Amygdala (tissue), 56 donors: ENCODE measurements at places on chromosomes 13 and 19.

GRCh38 chr13:76813891-76814290 is 72.3 kb downstream of the KCTD12 start:
- no peak for DNase-seq

DNA sequence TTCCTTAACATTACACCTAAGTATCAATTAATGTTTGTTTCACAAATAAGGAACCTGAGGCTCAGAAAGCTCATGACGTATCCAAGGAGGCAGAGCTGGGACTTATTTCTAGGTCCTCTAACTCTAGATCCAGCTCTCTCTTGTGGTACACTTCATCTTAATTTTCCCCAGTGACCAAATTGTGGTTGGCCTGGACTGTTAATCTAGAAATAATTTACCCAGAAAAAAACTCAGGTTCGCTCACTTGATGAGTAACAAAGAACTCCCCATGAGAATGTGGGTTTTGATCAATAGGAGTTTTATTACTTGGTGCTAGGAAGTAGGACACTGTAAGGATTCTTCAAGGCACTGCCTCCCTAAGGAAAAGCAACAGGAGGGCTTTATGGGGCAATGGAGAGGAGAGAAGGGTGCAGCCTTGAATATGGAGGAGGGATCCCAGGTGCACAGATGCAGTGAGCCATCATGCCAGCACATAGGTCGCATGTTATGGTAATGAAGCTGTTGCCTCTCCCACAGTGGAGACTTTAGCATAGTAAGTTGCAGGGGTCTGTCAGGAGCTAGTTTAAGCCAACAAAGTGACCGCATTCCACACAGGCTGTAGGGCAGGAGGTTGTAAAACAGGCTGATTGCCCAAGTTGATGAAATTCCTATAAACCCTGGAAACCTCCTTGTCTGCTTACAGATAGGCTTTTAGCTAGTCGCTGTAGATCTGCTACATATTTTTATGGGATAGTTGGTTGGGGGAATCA is 14.7 kb downstream of the RAP2A start:
- no peak for DNase-seq

GRCh38 chr19:28435551-28436271 is 777.2 kb downstream of the UQCRFS1 start:
- DNase-seq, result no peak

DNA sequence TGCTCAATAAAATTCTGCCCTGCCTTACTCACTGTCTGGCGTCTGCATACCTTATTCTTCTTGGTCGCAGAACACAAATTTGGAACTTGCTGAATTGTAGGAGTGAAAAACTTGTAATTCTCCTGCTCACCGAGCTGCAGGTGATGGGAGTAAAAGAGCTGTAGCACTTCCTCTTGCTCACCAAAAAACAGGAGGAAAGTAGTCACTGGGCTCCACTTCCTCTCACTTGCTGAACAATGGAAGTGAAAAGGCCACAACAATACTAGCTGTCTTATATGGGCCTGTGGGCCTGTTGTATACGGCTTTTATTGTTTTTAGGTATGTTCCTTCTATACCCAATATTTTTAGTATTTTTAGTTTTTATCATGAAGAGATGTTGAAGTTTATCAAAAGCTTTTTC is 978.7 kb downstream of the SLITRK5 start:
- no peak for DNase-seq

DNA sequence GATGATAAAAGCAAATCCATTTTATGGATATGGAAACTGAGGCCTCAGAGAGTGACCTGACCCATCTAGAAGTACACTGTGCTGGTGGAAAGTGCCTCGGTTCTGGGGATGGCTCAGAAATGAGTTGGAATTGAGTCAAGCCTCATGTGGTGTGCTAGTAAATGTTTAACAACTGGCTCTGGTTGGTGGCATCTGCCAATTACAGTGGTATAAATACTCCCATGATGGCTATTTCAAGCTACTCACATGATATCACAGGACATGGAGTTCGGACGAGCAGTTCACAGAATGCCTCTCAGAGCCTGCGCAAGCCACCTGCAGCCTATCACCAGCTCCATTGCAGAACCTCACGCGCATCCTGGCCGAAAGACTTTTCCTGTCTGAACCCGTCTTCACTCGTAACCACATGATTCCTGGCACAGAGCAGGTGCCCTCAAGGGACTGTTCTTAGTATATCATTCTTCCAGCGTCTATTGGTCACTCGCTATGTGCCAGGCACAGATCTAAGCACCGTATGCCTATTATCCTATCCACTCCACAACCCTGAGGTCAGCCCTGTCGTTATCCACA is 9.1 kb downstream of the TMEM150B start:
- no peak for DNase-seq

- peak; percentile 21 for DNase-seq
Observed at GRCh38 chr19:7520131-7521051, 2.0 kb upstream of the MCOLN1 start.

- peak; percentile 6 for DNase-seq
Observed at GRCh38 chr19:18278521-18279265, 2.7 kb downstream of the JUND start.

DNA sequence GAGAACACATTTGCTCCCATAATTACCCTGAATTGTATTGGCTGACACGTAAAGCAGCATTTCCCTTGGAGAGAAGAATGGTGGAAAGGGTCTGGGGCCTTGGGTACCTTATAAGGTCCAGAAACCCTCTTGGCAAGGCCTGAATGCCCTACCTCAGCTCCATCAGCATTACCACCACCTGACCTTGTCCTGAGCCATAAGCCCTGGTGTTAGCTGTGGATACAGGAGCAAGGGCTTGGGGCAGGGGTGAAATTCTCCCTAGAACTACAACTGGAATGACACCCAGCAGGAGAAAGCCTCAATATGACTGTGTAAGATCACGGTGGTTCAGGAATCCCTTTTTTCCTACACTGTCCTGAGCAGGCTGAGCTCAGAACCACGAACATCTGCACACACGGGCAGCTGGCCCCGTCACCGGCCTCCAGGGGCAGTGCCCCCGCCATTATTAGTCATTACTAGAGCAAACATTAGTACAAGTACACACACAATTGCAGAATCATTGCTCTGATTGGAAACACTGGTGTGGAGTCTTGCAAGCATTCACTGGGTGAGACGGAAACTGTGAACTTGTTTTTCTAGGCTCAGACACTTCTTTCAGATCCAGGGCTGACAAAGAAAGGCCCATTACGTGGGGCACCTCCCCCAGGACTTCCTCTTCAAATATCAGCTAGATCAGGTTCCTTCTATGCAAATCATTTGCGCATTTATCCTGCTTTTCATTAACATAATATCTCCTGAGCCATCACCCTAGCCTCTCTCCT is 26.8 kb upstream of the MTIF3 start:
- no peak for DNase-seq

- DNase-seq, result no peak
Observed at GRCh38 chr13:31052478-31052877, 109.2 kb downstream of the HSPH1 start.

DNA sequence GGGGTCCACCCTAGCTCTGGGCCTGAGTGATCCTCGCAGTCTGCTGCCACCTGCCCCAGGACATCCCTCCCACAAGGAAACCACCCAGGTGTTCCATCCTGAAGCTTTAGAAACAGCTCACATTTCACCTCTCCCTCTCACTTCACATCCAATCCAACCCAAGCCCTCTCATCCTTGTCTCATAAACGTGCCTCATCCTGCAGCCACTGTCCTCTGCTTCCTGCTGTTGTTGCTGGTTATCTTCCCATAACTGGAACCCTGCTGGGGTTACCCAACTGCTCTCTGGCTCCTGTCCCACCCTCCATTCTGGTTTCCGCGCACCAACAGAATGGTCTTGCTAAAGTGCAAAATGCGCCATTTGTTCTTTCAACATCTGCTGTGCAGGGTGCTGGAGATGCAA is 59.7 kb upstream of the MTIF3 start:
- DNase-seq, result no peak

- no peak for DNase-seq
Observed at GRCh38 chr13:39603424-39603947, 493 bp upstream of the LHFPL6 start.

DNA sequence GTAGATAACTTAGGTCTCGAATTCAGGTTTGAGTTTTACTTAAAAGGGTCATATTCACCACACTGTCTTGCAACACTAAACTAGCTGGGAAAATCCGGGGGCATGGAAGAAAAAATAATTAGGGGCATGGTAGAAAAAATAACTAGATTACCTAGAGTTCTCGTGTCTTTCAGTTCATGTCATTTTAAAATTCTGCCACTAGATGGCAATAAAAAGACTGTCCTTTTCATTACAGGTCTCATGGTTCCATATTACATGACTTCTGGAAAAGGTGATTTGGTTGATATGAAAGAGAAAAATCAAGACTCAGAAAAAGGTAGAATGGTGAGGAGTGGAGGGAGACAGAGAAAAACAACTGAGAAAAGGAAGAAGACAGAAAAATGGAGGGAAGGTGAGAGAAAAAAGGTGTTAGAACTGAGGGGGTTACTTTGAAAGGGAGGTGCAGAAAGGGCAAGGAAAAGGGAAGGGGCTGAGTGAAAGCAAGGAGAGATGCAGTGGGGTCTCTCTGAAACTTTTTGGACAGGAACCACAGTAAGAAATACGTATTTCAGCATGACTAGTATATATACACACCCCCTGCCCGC is 299.0 kb downstream of the KLF12 start:
- DNase-seq, result no peak

- no peak for DNase-seq
Observed at GRCh38 chr13:111955412-111956065, 111.4 kb upstream of the SOX1 start.

- no peak for DNase-seq
Observed at GRCh38 chr13:85657942-85658341, 141.3 kb downstream of the SLITRK6 start.

DNA sequence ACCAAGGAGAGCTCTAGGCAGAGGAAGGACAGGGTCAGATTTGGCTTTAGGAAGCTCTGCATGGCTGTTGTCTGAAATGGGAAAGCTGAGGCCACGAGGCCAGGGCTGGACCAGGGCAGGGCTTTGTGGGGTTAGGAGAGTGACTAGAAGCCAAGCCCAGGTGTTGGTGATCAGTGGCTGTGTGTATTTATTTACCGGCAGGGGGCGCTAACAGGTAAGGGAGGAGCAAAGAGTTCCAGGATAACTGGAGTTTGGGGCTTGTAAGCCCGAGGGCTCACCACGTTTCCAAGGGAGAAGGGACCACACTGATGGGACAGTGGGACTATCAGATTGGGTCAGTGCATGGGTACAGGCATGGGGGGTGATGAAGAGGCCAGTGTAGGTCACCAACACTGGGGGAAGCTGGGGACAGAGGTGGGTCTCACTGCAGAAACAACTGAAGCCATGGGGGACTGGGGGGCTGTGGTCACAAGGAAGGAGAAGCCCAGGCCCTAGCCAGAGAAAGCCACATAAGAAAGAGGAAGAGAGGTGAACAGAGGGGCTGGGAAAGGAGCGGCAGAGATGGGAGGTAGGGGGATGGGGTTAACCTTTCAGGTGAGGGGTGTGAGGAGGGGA is 3.9 kb downstream of the TMEM147 start:
- no peak for DNase-seq

- no peak for DNase-seq
Observed at GRCh38 chr19:42626181-42626580, 31.5 kb upstream of the CEACAM8 start.

DNA sequence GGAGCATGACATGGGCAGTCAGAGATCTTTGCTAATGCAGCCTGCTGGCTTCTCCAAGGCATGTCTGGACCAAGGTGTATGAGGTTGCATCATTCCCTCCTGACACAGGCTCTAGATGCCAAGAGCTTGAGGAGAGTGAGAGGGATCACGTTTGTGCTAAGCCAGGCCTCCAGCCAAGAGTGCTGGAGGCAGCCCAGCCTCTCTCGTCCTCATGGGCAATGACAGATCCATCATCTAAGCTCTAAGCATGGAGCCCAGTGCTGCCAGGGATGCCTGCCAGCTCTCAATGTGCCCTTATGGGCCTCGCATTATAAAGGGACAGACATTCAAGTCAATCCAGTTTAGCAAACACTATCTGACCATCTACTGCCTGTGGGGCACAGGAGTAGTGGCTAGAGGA is 136.3 kb upstream of the VSTM2B start:
- DNase-seq, result no peak

- DNase-seq, result no peak
Observed at GRCh38 chr13:59211606-59212005, 952.1 kb downstream of the DIAPH3 start.
